NCI-H187 (cell line): ENCODE measurements at places on chromosomes 3 and 15.

GRCh38 chr3:84440291-84440690 lies 518.5 kb upstream of the CADM2 start:
- DNase-seq: no peak

DNA sequence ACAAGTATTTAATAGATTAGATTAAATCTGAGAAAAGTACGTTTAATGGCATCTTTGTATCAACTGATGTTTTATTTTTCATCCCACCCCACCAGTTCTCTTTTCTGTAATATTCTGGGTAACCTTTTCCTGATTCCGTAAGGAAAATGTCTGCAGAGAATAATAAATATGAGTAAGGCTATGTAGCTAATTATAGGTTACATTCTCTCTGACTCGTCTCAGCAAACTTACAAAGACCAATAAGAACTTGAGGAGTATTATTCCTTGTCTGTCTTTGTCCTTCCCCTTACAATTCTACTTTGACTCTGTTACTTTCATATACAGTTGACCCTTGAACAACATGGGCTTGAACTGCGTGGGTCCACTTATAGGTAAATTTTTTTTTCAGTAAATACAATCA lies 12.1 kb downstream of the SNAP23 start:
- no peak for DNase-seq

DNA sequence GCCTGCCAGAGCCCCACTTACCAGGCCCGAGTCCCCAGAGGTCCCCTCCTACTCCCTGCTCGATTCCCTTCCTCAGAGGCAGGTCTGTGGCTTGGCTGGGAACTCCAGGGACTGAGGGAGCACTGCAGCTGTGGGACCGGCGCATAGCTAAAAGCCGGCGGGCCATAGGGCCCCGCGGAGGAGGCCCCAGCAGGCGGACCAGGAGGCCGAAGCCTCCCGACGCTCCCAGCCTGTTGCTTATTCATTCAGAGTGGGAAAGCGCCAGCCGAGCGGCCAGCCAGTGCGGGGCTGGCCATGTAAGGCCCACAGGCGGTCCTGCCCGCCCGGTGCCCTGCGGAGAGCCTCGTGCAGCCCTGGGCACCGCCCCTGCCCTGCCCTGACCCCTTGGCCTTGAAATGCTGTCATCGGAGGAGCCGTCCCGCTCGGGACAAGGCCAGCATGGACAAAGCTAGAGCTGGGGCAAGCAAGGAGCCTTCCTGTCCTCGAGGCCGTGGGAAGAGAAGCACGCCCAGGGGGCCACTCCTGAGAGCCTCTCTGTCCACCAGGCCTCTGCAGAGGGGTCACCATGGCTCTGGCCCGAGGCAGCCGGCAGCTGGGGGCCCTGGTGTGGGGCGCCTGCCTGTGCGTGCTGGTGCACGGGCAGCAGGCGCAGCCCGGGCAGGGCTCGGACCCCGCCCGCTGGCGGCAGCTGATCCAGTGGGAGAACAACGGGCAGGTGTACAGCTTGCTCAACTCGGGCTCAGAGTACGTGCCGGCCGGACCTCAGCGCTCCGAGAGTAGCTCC lies at the start of gene LOXL1:
TSS of gene LOXL1 (plus strand) at position 244 of the 784 bp plus-strand sequence. CDS start at position 566, 322 bp downstream.
- peak; percentile 18 for DNase-seq

DNA sequence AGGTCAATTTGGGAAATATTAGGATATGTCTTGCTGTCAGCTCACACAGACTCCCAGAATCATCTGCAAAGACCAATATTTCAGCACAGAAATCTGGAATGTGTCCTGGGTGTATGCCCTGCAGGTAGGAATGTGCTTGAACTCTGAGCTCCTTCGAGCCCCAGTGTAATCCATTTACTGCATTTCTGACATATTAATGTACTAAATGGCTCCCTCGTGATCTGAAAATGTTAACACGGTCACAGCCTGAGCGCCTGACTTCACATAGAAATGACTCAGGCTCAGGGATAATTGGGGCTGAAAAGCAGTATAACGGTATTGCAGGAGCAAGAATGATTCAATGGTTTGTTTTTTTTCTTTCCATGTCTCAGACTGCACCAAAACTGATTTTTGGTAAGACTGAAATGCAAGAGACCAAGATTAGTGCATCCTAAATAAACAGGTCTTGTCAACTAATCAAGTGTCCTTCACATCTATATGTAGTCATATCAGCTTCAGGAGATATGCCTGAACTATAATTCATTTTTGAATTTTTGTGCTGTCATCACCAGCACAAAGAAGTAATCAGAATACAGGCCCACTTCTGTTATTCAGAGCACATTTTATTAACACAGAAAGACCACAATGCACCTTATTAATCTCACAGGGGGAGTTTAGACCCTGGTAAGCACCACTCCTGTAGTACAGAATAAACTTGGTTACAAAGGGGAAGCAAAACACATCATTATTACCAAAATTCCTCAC lies 49.8 kb downstream of the DCLK3 start:
- DNase-seq: no peak

GRCh38 chr3:147244397-147244796 lies 161.9 kb downstream of the ZIC4 start:
- DNase-seq: no peak

- DNase-seq: no peak
These were observed 108.4 kb upstream of the ZNF385D start for GRCh38 chr3:21859124-21860081.

- DNase-seq: no peak
These were observed 218.2 kb upstream of the NR2E3 start for GRCh38 chr15:71592203-71592602.

DNA sequence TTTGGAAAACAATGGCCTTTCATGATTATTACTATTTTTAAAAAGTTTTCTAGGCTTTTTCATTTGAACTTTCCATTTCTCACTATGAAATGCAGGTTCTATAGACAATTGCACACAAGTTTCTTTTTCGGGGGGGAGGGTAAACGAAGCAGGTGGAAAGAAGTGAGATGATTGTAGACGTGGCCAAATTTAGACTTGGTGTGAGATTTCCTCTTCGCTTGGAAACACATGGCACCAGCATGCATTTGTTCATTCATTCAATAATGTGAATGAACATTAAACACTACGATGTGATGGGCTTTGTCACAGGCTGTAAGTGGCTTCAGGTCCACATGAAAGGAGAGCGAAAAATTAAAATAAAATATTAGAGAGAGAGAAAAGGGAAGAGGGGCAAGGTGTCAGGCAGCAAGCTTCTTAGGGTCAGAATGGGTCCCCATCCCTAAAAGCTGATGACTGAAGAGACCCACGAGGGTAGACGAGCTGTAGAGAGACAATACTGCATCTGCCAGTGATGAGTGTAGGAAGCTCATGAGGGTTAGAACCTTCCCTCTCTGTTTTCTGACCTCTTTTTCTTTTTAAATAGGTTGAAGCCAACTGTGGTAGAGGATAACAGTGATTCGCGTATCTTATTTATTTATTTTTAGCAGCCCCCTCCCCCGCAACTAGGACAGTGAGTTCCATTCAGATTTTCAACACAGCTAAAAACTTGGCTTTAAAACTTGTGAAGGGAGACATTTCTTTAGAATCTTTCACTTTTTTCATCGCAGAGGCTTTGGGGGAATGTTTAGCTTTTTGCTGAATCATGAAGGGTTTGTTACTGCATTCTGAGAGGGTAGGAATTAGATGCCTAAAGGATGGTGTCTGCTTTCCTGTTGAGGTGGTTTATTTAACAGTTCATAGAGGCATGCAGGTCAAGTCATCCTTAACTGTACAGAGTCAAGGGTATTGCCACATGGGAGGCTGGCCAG lies 36.2 kb downstream of the GAP43 start:
- no peak for DNase-seq
